ENCODE measurements at places on chromosomes 1 and 21.

GRCh38 chr1:106817575-106817974 lies 238.9 kb upstream of the PRMT6 start:
- no peak for DNase-seq

- no peak for DNase-seq
Measured at GRCh38 chr1:234720709-234721441, 110.9 kb upstream of the IRF2BP2 start.

- no peak for DNase-seq
Measured at GRCh38 chr1:202081992-202082391, 40.7 kb upstream of the GPR37L1 start.

GRCh38 chr1:210496063-210496462 lies 167.4 kb downstream of the HHAT start:
- no peak for DNase-seq

DNA sequence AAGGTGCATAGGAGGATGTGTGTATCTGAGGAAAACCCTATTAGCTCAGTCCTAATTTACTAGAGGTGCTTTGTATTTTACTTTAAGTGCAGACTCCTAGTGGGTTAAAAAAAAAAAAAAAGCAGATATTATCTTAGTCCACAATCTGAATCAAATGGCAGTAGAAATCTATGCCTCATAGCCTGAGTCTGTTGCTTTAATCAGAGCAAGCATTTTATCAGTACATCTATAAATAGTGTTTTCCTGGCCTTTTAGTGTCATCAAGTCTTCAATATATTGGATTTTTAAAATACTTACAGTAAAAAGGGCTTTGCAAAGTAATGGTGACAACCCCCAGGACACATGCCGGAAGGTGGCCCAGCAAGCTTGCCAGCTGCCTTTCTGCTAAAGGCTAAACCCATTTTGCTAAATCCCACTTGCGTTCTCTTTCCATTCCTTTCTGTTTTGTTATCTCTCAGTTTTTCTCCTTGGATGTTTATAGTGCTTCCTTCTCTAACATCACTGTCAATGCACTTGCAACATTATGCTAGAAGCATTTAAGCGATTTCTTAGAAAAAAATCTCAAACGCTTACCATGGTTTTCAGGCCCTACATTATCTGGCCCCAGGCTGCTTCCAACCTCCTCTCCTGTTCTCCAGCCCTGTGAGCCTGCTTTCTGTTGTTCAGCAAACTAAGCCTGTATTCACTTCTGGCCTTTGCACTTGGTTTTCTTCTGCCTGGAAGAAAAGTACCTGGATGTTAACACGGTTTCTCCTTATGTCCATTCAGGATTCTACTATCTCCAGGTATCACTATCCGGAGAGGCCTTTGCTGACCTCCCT lies 206.3 kb downstream of the PDE4B start:
- no peak for DNase-seq

- no peak for DNase-seq
Measured at GRCh38 chr1:56566061-56566744, 13.2 kb downstream of the PLPP3 start.

DNA sequence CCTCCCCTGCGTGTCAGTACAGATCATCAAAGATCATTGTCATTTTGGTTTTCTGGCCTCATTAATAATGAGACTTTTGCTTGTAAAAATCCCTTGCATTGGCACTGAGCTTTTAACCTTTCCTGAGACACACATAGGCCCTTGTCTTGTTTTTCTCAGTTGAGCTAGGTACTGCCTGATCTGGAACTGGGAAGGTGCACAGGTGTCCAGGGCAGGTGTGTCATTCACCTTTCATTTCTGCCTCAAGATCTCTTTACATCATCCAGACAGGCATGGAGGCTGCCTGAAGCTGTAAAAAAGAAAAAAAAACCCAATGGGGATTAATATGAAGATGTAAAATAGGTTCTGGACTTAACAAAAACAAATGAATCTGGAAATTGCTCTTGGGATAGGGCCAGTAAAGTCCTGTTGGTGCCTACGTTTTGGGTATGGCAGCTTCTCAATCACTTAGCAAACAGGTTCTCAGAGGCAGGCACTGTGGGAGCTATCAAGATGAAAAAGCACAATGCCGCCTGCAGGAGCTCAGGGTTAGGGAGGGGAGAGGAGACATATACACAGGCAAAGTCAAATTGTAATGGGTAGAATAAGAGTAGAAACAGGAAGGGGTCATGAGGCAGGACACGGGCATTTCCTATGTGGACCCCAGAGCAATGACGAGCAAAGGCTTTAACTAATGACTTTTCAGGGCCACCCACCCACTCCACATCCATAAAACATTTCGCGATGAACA lies 1.0 kb upstream of the KCNC4 start:
- DNase-seq, result peak; percentile 45

Data from NCI-H526 (cell line).